ENCODE measurements at places on chromosomes 5 and 9.

- no peak for DNase-seq
Observed at GRCh38 chr5:16740811-16741392, 124.1 kb upstream of the RETREG1 start.

DNA sequence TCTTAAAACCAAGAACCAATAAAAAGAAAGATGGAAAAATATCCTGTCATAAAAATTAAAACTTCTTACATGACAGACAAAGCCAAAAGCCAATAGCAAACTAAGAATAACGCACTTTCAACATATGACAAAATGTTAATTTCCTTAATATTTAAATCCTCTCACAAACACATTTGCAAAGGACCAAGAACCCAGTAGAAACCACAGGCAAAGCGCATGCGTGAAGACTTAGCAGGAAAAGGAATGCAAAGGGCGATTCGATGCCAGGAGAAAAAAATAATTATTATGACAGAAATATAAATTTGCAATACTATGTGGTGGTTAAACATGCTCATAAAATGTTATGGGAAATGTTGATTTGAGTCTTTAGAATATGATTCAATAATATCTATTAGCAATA, 39.9 kb upstream of the OLFM1 start:
- no peak for DNase-seq

GRCh38 chr5:74903165-74903787, 37.1 kb upstream of the FAM169A start:
- no peak for DNase-seq

- no peak for DNase-seq
Observed at GRCh38 chr9:1918622-1919021, 96.5 kb upstream of the SMARCA2 start.

- DNase-seq = no peak
Observed at GRCh38 chr5:155684417-155684816, 642.5 kb upstream of the SGCD start.

DNA sequence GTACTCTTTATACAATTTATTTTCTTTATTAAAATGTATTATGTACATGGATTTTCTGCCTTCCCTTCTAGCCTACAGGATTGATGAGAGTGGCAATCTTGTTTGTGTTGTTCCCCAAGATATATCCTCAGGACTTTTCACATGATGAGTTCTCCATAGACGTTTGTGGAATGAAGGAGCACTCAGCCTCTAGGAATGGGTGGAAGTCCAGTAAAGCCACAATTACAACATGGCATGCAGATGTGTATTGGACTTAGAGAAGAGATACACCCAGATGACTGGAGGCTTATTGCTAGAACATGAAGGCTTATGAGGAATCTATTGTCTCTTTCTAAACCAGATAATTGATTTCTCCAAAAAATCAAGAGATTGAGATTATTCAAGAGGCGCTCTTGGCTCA, 8.2 kb upstream of the DOCK2 start:
- DNase-seq = no peak

- no peak for DNase-seq
Observed at GRCh38 chr9:104575456-104575855, 6.5 kb downstream of the OR13C8 start.

DNA sequence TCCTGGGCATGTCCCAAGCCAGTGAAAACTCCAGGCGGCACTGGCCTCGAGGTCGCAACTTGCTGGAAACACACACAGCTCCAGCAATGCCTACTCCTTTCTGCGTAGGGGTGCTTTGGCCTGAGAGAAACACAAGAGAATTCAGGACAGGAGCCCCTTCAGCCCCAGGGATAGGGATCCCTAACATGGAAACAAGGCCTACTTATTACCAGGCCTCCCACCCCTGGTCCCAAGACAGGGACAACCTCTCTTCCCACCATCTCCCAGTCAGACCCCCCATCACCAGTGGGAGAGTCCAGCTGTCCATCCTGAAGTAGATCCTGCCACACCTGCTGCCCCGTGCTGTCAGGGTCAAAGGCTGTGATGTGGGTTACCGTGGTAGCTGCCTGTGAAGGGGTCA, 7.8 kb downstream of the CREB3 start:
- DNase-seq = no peak

DNA sequence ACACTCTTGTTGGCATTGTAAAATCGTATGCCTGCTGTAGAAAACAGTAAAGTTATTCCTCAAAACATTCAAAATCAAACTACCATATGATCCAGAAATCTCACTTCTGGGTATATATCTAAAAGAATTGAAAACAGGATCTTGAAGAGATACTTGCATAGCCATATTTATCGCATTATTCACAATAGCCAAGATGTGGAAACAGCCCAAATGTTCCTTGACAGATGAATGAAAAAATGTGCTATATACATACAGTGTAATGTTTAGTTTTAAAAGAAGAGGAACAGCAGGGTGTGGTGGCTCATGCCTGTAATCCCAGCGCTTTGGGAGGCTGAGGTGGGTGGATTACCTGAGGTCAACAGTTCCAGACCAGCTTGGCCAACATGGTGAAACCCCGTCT, 234.1 kb upstream of the DAB2 start:
- no peak for DNase-seq

DNA sequence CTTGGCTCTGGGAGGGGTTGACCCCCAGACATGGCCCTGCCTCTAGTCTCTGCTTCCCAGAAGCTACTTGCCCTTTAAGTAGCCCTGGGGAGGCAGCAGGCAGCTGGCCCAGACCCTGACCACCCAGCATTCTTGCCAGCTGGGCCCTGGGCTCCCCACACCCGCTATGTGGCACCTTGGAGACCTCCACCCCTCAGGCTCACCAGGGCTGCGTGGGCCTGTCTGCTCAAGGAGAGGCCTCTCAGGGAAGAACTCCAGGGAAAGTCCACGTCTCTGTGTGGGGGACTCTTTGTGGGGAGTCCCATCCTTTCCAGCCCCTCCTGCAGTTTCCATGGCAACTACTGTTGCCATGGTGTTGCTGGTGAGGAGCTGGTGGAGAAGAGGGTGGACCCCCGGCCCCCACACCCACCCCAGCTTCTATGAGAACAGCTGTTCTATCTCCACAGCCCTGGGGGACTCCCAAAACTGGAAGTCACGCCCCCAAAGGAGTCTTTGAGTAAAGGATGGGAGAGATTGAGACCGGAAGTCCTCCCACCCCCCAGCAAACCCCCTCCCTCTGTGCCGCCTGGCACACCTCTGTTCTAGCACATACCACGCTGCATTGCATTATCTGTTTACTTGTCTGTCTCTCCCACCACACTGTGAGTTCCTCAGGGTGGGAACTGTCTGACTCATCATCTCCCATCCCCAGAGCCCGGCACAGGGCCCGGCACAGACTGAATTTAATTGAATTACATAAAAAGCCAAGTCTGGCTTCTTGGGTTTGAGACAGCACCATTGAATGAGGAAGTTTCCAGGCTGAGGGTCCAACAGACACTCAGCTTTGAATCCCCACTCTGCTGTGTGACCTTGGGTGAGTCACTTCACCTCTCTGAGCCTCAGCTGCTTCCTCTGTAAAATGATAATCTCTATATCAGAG, 12.6 kb downstream of the DNM1 start:
- DNase-seq = no peak

- DNase-seq = no peak
Observed at GRCh38 chr5:111337688-111338087, 113.5 kb downstream of the CAMK4 start.

GRCh38 chr9:68709291-68710110, 4.5 kb downstream of the PIP5K1B start:
- no peak for DNase-seq

GRCh38 chr5:139914218-139914807, 118.7 kb downstream of the PSD2 start:
- no peak for DNase-seq

GRCh38 chr5:87388129-87388528, 24.6 kb downstream of the CCNH start:
- DNase-seq = no peak

- no peak for DNase-seq
Observed at GRCh38 chr9:16213781-16214515, 656.5 kb downstream of the BNC2 start.
